ENCODE measurements at places on chromosomes 7 and 10.

DNA sequence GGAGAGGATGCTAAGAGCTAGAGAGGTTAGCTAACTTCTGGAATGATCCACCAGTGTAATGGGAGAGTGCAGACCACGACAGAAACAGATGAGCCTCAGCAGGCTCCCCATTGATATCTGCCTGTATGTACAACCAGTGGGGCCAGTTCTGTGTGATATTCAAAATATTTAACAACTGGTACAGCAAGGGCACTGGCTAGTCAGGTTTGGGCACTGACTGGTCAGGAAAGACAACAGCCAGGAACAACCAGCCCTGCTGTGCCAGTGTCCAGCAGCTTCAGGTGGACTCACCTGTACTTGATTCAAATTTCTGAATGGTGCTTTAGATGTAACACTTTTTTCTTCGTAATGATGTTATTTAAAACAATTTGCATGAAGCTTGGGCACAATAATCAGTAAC lies 5.9 kb upstream of the TRIL start:
- DNase-seq: no peak

GRCh38 chr10:43878386-43878785 lies 229.7 kb upstream of the ZNF32 start:
- no peak for DNase-seq

DNA sequence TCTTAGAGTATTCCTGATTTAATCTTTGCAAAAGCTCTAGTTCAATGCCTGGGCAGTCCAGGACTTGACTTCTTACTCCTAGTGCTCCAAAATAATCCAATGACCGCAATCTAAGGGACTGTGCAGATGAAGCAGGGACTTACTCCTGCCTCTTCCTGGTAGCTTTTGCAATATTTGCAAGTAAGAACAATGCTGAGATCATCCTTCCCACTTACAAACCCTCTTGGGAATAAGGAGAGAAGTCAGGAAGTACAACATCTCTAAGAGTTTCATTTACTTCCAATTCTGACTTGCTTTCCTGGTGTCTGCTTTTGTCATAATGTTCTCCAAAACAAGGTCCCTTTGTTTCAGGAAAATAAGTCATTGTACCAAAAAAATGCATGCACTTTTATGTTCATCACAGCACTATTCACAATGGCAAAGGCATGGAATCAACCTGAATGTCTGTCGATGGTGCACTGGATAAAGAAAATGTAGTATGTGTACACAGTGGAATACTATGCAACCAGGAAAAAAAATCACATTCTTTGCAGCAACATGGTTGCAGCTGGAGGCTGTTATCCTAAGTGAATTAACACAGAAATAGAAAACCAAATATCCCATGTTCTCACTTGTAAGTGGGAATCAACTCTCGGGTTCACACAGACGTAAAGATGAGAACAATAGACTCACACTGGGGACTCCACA lies 7.1 kb upstream of the KCNMA1 start:
- DNase-seq: no peak

- DNase-seq: no peak
Observed at GRCh38 chr10:12401466-12401865, 52.1 kb downstream of the CAMK1D start.

GRCh38 chr7:34059136-34059828 lies 153.9 kb downstream of the BMPER start:
- DNase-seq: no peak

- DNase-seq: no peak
Observed at GRCh38 chr10:96346295-96346694, 12.5 kb downstream of the OPALIN start.

DNA sequence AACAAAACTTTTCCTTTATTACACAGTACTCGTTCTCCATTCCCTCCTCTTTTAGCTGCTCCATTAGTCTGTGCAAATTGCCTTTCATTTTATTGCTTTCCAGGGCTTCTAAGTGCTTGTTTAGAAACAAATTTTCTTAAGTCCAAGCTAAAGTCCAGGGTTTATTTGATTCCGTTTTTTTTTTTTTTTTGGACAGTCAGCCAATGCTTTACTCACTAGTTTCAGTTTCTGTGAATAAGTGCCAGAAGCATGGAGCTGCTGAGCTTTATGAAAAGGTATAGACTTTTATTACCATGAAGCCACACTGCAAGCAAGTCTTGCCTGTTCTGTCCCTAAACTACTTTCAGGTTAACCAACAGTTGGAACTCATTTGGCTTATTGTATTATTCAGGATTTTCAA lies 455.0 kb downstream of the GFRA1 start:
- no peak for DNase-seq

- no peak for DNase-seq
Observed at GRCh38 chr7:24425664-24426063, 141.7 kb downstream of the NPY start.

- no peak for DNase-seq
Observed at GRCh38 chr10:124654686-124655085, 89.5 kb downstream of the FAM53B start.

DNA sequence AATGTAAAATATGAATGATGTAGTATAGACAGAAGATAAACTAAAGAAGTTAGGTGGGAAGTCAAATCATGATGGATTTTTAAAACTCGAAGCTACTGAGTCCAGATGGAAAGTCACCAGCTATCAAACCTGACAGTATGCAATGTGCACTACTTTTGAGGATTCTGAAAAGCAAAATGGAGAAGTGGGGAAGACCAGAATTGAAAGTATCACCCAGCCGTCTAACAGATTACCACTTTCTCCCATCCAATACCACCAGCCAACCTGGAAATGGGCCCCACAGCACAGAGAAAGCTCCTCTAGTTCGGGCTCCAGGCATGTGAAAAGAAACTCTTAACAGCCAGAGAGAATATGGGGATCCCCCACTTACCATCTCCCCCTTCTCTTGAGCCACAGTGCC lies 67.9 kb upstream of the SRRM3 start:
- DNase-seq: no peak

DNA sequence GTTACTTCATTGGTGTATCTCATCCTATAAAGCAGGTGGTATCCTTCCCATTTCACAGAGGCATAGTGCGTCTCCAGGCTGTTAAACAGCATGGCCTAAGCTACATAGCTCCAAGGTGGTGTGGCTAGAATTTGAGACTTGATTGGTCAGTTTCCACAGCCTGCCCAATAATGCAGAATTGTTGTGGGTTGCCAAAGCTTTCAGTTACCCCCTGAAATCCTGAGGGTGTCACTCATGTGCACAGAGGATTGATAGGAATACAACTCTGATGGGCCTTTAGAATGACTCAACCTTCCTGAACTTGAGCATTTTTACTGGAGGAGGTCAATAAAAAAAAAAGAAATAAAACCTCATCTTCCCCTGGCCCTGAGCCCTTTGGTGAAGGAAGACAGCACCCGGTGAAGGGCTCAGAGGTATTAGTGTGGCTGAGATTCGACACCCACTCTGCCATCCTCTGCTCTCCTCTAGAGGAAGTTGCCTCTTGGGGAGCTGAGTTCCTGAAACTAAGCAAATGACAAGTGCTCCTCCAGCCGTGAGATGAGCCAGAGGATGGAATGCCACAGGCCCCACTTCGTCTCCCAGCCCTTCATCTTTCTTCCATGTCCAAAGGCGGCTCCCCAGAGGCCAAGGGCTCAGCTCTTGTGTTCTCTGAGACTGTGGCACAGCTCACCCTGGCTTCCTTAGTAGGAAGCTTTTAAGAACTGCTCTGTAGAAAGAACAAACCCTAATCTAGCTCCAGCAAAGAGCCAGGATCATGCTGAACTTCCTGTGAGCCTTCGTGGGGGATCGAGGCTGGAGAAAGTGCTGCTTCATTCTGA lies 1.0 kb downstream of the ACSL5 start:
- DNase-seq: no peak

DNA sequence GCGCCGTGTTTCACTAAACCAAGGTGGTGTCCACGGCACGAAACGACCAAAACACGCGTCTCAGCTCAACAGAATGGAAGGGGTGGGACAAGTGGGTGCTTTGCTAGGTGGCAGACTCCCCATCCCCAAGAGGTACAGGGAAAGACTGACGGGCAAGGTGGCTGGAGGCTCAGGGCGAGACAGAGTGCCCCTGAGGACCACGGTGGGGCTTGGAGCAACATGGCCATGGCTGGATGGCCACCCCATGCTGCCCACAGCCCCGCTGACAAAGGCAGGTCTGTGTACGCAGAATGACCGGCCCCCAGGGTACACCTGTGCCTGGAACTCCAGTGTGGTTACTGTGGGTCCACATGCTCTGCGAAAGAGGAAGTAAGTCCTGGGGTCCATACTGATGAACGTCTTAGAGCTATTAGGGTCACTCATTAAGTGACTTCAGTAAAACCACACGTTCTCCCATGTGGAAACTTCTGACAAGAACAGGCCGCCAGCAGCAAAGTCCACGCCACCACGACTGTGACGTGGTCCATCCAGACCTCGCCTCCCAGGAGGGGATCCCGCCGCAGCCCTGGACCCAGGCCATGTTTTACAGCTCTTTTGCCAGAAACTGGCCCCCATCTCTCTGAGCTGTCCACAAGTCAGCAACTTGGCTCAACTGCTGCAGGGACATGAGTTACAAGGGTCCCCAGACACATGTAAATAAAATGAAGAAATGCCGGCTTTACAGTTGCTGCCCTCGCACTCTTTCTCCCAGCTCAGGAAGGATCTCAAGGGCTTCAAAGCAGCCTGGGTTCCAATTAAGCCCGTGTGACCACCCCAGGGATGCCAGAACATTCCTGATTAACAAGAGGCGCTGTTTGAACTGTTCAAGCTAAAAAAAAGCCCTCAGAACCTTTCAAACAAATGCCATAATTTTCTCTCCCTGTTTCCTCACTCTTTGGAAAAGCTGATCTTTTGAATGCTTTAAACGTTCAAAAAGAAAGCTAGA lies 66.8 kb downstream of the MAD1L1 start:
- no peak for DNase-seq

- no peak for DNase-seq
Observed at GRCh38 chr10:93622942-93623341, 10.6 kb downstream of the PDE6C start.

- DNase-seq: no peak
Observed at GRCh38 chr10:120493411-120494312, 36.6 kb downstream of the PLPP4 start.

DNA sequence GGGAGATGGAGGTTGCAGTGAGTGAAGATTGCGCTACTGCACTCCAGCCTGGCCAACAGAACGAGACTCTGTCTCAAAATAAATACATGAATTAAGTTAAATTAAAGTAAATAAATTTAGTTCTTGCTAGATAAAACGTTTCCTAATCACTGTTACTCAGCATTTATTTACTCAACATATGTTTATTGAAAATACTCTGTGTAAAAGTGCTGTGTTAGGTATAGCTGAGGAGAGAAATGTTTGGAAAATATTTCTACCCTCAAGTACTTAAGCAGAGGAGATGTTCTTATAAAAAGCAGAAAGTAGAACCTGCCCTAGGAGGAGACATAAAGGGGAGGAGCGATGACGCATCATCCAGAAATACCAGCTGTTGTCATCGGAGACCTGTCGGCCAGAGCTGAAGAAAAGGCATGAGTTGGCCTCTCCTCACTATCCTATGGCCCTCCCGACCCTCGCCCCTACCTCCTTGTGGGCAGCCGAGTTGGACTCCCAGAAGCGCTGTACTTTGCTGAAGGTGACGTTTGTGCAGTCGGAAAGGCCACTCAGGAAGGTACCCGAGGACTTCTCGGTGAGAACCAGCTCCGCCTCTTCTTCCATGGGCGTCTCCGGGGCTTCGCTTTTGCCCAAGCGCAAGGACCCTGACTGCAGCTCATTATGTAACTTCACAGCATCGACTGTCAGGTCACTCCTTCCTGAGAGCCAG lies 1.1 kb downstream of the RRP12 start:
- DNase-seq: no peak

GRCh38 chr7:2105917-2106316 lies 126.8 kb downstream of the MAD1L1 start:
- no peak for DNase-seq

GRCh38 chr10:6202098-6202683 lies 541 bp upstream of the PFKFB3 start:
- DNase-seq: no peak

DNA sequence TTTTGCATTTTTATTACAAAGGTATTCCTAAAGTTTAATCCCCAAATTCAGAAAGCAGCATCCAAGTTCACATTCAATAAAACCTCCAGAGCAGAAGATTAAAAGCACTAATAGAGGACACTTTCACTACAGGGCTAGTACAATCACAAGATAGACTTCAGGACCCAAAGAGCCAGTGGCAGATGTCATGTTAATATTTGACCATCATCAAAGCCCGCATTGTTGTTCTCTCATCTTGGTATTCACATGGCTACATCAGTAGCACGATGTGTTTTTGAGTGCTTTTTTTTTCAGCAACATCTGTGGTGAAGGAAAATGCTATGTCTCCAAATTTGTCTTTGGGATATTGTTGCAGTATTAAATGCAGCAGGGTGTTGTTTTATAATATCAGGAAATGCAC lies 134.3 kb downstream of the ARL4A start:
- DNase-seq: no peak

GRCh38 chr7:127754457-127754856 lies 102.5 kb downstream of the SND1 start:
- DNase-seq: no peak

DNA sequence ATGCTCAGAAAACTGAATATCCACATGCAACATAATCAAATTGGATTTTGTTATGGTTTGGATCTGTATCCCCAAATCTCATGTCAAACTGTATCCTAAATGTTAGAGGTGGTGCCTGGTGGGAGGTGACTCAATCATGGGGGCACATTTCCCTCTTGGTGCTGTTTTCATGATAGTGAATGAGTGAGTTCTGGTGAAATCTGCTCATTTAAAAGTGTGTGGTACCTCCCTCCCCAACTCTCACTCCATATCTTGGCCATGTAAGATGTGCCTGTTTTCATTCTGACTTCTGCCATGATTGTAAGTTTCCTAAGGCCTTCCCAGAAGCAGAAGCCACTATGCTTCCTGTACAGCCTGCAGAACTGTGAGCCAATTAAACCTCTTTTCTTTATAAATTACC lies 239.6 kb upstream of the KLF14 start:
- DNase-seq: no peak

GRCh38 chr10:17257466-17258321 lies 29.7 kb downstream of the VIM start:
- DNase-seq: peak; percentile 36

DNA sequence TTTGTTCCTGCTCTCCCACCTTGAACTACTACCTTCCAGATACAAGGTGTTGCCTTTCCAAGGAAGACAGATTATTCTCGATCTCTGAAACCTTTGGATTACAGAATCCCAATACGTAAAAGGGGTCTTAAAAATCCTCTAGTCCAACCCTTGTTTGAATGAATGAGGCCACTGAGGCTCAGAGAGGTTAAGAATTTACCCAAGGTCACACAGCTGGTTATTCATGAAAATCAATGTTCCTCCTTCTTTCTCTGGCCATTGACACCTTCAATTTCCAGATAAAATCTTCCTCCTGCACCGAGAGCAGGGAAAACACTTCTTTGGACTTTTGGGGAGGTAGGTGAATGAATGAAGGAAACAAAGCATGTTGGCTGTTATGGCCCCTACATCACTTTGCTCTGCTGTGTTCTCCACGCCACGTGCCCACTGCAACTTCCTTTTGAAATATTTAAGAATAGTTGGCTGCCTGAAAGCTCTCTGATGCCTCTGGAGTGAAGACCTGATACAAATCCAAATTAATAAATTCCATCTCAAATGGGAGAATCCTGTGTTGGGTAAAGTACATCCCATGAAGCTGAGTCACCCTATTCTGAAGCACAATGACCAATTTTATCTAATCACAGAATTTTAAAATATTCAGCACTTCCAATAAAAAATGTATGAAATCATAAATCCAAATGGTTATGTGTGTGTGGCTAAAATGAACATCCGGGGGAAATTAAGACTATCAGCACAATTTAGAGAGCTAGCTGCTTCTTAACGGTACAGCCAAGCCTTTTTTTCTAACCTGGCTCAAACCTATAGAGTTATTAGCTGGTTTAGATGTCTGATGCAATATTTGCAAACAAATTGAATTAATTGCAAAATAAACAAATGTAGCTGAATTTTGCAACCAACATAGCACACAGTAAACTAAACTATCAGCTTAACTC lies 7.3 kb downstream of the SVIL start:
- no peak for DNase-seq
